ENCODE measurements at places on chromosomes 3 and 15.

DNA sequence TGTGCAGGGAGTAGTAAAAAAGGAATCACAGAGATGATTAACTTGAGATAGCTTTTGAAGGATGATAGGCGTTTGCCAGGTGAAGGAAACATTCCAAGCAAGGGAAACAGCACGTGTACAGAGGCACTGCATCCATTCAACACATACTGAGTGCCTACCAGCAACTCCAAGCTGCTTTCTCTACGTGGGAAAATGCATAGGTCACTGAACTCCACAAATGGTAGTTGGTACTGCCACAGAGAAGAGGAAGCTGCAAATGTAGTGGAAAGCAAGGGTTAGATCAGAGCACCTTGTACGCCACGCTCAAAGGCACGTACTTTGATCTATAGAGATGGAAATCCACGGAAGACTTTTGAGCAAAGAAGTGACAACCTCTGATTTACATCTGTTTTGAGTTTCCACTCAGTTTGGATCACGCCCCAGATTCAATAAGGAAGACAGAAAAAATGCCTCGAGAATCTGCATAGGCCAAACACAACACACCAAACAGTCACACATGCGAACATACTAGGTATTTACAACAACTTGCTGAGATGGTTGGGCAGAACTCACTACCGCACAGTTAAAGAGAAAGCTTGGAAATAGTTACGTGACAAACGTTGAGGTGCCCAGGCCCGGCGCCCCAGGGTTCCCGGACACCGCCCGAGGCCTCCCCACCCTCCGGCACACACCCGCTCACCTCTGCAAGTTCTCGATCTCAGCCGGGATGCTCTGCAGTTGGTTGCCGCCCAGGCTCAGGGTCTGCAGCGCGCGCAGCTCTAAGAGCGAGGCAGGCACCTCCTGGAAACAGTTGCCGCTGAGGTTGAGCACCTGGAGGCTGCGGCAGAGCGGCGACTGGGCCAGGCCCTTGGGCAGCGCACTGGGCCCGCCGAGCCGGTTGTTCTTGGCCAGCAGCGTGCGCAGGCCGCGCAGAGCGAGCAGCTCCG, 826 bp downstream of the LRRC58 start:
- peak; percentile 51 for DNase-seq

- DNase-seq, result peak; percentile 41
Observed at GRCh38 chr3:107524841-107525643, 2.3 kb downstream of the BBX start.

GRCh38 chr3:33426630-33427317, 13.4 kb downstream of the UBP1 start:
- DNase-seq, result no peak

DNA sequence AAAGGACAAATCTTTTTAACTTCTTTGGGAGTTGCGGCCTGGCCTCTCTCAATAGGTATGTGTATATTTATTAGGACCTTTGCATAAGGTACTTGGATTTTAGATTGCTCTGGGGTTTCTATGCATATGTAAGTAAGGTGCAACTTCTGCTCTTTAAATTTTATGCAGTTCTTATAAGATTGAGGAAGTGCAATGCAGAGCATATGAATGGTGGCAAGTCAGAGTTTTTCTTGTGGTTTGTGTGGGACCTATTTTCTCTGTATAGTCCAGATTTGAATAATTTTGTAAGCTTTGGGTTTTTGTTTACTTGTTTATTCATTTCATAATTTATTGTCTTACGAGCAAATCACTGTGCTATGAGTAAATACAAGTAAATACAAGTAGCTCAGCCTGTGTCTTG, 101.5 kb downstream of the ATG7 start:
- DNase-seq, result no peak

DNA sequence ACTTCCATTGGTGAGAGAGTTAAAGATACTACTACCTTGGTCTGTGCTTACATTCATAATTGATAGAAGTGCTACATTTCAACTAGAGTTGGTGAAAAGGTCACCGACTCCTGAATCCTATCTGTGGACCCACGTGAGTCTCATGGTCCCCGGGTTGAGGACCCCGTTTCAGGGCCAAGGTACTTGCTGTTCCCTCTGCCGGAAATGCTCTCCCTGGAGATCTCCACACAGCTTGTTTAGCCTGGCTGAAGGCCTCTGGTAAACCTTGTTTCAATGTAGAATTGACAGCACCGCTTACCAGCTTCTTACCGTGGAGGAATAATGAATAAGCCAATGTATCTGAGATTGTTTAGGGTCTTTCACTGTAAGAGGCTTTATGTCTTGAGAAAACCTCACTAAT, 226.0 kb upstream of the GOLGA6L4 start:
- DNase-seq, result no peak

- no peak for DNase-seq
Observed at GRCh38 chr15:99058421-99058870, 46.4 kb upstream of the SYNM start.

GRCh38 chr3:102248981-102249705, 185.7 kb upstream of the ZPLD1 start:
- no peak for DNase-seq

DNA sequence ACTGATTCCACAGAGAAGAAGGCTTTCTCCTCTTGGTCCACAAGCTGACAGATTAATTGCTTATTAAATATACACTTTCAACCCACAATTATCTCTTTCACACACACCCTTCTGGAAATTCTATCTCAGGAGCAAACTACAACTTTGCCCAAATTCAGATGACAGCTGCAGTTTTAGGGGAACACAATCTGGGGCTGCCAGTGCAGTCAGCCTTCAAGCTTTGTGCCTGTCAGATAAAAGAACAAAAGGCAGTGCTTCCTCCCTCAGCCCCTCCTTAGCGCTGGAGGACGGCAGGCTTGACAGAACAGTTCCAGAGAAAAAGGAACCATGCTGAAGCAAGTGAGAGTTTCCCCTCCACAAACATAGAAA, 99.6 kb downstream of the TMCC1 start:
- DNase-seq, result no peak

DNA sequence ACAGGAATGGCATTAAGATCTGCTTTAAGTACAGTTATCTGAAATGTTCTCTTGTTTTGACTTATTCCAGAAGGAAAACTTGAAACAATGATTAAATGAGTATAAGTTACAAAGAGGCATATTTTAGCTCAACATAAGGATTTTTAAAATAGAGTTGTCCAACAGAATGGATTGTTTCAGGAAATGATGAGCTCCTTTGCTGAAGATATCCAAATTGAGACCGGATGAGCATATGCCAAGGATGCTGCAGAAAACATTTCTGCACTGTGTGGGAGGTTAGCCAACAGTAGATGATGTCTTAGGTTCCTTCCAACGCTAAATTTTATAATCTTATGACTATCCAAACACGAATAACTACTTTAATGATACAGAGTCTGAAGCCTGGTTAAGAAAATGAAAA, 226.5 kb upstream of the NANOGP8 start:
- no peak for DNase-seq

DNA sequence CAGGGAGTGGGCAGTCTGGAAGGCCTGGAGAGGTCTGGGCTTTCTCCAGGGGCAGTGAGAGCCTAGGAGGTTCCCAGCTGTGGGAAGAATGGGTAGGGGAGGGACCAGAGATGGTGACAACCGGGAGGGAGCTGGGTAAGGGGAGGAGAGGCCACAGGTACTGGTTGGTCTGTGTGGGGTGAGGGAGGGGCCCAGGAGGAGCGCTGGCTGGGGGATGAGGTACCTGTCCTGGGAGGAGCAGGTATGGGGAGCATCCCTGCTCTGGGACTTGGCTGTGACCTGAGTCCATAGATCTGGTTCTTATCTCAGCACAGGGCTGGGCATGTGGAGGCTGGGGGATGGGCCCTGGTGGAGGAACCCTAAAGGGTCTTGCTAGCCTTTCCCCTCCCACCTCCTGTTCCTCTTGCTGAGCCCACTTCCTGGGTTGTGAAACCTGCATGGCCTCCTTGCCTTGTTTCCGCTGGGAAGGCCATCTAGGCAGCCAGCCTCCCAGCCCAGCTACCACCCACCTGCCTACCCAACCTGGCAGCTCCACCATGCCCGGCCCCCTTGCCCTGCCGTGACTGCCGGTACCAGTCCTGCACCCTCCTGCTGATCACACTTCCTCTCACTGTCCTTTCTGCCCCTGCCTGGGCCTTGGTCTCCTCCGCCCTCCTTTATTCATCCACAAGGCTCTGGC, 11.0 kb downstream of the PRKCD start:
- DNase-seq, result no peak

DNA sequence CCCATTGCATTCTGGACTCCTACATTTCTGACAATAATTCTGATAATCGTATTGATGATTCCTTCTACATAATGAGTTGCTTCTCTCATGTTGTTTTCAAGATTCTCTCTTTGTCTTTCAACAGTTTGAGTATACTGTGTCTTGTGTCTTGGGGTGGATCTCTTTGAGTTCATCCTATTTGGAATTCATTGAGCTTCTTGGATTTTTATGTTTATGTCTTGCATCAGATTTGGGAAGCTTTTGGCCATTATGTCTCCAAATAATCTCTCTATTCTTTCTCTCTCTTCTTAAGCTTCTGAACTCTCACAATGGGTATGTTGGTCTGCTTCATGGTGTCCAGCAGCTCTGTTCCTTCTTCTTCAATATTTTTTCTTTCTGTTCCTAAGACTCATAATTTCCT, 592.2 kb downstream of the FHIT start:
- DNase-seq, result no peak

GRCh38 chr3:170054204-170054603, 16.4 kb downstream of the GPR160 start:
- no peak for DNase-seq

- DNase-seq, result no peak
Observed at GRCh38 chr3:89565098-89565497, 457.7 kb downstream of the EPHA3 start.

GRCh38 chr3:164577667-164578210, 500.6 kb downstream of the SI start:
- DNase-seq, result no peak

DNA sequence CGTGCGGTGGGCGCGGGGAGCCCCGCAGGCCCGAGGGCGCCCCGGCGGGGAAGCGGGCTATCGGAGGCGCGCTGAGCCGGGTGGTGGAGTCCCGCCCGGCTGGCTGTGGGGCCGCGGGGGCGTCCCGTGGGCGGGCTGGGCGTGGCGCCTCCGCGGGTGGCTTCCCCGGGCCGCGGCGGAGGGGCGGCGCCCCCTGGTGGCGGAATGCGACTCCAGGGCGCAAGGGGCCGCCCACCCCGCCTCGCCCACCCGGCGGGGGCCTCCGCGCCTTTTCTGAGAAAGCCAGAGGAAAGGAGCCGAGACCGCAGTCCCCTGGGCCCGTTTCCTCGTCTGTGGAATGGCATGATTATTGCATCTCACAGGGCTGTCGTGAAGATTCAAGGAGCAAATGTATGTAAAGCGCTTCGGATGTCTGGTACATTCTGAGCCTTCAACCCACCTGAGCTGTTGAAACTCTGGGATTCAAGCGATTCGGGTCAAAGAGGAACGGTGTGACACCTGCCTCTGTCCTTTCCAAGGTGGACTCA, 31.9 kb upstream of the RAB6B start:
- peak; percentile 76 for DNase-seq

DNA sequence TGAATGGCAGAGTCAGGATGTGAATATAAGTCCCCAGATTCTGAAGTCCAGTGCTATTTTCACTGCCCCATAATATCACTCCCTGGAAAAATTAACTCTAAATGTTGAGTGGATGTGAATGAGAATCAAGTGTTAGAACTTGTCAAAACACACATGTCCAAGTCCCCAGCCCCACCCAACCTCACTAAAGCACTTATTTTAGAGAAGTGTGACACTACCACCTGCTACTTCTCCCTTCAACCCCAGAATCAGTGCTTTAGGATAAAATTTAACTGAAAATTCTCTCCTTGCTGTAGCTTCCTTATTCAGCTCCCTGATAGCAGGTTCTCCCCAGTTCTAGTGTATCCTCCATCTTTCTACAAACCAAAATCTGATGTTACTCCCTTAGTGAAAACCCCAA, 35.8 kb downstream of the HERC1 start:
- DNase-seq, result no peak

DNA sequence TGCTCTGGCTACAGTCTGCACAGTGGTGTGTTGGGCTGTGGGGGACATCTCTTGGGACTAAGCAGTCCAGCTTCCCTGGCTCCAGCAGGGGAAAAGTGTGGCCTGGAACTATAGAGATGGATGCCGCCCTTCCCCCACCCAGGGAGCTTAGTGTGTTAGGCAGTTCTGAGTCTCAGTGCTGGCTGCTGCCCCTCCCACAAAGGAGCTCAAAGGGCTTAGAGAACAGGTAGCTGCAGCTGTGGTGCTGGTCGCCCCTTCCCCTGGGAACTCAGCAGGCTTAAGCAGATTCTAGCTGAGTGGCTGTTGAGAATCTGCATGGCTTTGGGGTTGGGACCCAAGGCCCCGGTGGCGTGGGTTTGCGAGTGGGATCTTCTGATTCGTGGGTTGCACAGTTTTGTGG, 190.8 kb downstream of the PDCD6IP start:
- no peak for DNase-seq

GRCh38 chr15:78073046-78073787, 4.3 kb downstream of the TBC1D2B start:
- no peak for DNase-seq

DNA sequence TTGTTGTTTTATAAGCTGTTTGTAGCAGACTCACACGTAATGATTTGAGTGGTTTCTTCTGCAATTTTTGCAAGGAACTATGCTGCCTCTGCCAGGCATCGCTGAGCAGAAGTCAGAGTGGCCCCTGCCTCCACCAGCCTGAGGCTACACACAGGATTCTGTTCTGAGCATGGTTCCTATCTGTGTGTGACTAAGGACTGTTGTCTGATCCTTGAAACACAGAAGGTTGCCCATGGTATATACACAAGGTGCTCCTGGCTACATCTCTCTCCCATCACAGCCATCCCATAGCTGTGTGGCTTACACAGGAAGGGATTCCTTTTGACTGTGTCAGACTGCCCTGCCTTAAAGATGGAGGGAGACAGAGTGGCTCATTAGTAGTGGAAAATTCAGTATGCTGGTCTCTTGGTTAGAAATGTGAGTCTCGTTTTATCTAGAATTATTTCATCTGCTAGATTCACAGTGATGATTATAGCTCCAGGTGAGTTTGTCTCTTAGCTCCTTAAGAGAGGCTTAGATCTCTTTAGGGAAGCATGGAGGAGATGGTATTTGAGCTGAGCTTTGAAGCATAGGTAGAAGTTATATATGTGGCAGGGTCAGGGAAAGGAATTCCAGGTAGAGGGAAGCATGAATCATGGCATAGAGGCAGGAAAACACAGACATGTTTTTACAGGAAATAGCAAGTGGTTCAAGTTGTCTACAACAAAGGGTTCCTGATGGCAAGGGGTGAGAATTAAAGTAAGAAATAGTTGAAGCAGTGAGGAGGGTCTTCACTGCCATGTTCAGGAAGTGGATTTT, 37.5 kb downstream of the SNAPC5 start:
- DNase-seq, result no peak

DNA sequence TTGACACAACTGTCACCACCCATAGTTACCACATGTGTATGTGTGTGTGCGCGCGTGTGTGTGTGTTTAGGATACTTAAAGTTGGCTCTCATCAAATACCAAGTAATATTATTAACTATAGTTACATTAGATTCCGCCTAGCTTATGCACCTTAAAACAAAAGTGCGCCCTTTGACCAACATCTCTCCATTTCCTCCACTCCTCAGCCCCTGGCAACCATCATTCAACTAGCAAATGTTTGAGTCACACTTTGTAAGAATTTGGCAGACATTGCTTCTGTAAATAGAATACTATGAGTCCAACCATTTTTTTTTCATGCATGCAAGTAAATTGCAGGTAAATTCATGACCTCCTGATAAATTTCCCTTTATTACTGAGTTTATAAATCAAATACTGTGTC, 169.3 kb downstream of the GBE1 start:
- no peak for DNase-seq
